ENCODE measurements at places on chromosomes 16 and 17.

- no peak for DNase-seq
These were observed 1.1 kb downstream of the KCTD11 start for GRCh38 chr17:7352910-7353635.

DNA sequence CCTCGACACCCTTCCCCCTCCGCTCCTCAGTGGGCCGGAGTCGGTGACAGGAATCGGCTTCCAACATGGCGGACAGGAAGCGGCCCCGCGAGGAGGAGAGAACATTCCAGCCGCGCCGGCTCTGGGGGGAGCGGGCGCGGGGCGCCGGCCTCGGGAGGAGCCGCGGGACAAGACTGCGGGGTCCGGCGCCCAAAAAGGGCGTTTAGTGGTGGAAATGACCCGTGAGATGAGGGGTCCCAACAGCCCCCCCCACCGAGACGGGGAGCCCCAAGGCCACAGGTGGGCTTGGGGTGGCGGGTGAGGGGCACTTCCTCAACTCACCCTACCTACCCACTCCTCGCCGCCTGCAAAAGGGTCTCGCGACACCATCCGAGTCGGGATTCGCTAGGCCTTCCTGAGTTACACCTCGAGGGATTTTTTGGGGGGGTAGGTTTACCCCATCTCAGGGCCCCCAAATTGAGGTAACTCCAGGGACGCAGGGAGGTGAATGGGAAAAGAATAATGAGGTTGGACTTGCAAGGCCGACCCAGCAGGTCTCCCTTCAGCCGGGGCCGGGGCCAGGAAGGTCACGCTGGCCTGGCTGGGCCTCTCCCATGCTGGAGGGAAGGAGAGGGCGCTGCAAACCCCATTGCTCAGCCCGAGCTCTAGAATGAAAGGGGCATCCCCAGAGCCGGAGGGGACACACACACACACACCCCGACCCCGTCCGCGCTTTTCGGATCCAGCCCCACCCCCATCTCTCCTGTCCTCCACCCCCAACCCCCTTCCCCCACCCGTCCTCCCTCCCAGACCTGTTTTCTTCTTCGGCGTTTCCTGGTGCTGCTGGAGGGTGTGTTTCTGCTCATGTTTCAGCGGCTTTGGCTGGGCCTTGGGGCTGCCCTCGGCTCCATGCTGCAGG, 707 bp downstream of the NUFIP2 start:
- DNase-seq: no peak

GRCh38 chr16:1042866-1043265, 29.7 kb upstream of the SSTR5 start:
- DNase-seq: no peak

DNA sequence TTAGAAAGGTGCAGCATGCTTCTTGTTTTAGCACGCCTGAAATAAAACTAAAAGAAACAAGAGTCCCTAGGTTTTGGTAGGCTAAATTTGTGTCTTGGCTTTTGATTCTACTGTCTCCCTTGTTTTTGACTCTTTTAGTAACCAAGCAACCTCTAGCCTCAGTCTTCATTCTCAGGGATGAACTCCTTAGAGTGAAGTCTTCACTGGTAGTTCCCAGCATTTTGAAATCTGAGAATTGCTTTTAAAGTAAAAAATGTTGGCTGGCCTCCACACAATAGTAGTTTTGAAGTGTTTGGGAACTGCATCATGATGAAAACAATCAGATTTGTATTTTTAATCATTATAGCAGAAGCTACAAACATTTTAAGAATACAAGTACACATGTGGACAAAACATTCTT, 6.1 kb upstream of the CDR2 start:
- DNase-seq: no peak

DNA sequence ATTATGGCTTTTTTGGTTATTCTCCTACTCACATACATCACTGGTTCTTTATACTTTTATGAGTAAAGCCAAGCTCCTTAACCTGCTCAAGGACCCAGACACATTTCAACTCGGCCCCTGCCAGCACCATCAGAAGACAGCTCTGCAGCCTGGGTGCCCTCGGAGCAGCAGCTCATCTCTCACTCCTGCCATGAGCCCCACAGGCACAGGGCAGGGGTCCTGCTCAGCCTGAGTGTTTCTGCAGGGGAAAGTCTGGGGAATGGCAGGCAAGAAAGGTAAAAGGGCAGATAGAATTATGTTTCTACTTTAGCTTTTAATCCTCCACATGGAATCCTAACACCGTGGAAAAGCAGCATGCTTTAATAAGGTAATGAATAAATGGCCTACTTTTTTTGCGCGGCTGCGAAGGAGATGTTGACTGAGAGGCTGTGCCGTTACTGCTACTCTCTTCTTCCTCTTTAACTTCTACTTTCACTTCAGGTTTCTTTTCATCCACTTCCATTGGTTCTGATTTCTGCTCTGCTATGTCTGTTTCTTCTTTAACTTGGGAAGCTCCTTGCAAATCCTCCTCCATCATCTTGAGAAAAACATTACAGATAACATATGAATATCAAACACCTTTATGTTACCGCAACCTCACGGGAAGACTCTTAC, 50.1 kb upstream of the TRAP1 start:
- no peak for DNase-seq

All from NCI-H2081 treated with DMSO at 0.1 percent for 48 hours (cell line).